Amniotic stem cell (primary cell): ENCODE measurements at places on chromosomes 6 and 20.

DNA sequence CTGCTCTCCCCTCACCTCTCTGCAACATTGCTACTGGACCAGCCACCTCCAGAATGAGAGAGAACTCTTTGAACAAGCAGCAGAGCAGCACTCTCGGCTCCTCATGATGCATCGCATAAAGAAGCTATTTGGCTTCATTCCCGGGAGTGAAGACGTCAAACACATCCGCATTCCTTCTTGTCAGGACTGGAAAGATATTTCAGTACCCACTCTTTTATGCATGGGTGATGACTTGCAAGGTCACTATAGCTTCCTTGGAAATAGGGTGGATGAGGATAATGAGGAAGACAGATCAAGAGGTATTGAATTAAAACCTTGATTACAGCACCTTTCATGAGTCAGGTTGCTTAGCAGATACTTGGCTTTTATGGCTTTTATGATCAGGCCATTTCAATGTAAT is 4.3 kb downstream of the CALHM4 start:
- peak; percentile 89 for DNase-seq

DNA sequence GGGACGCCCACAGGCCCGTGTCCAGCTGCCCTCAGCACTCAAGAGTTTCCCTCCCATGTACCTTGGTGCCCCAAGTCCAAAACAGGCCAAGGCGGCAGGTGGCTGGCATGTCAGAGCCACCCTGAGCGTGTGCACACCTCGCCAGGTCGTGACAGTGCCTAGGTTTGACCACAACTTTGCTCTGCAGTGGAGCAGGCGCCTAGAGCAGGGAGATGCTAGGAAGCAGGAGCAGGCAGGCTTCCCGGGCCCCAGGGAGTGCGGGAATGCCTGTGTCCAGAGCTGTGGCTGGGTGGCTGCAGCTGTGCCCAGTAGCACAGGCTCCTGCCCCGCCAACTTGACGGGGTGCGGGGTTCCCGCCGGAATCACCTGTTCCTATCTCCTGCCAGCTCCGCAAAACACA is 380.8 kb upstream of the IMPG1 start:
- DNase-seq, result no peak

DNA sequence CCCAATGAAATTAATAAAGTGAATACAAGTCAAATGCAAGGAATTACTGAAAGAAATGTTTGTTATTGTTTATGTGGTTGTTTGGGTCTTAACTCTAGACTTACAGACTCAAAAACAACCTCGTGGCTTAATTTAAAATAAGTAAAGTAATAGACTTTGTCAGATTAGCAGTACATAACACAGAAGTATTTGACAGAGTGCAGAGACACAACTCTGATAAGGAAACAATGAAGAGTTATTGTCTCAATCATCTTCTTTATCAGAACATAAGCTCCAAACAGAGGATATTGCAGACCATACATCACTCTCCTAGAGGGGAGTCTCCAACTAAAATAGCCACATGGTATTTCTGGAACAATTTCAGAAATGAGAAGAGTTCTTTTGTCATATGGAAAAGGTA is 487.7 kb upstream of the HS3ST5 start:
- no peak for DNase-seq

DNA sequence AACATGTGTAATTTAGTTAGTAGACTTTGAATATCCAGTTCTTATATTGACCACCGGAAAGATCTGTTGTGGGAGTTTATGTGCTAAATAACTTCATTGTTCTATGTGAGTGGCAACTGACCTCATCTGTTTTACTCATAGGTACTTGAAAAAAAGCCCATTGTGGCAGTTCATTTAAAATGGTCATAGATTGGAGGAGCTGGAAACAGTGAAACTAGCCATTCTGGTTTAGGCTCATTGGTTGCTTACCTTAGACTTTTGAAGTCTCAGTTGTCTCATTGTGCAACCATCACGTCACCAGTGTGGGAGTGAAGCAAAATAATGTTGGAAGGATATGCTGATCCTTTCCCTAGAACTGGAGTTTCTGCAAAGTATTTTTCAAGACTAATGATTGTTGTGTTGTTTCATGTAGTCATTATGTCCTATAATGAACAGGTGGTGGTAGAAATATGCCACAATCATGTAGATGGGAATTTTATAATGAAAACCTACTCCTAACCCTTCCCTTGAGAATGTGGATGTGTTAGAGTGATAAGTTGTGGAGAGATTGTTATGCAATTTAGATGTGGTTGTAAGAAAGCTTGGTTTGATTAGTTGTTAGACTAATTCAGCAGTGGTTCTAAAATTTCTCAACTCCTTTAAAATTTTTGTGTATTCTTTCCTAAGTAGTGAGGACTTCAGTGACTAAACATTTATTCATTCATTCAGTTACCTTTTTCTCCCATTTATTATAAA is 18.3 kb downstream of the DSP start:
- DNase-seq, result no peak

GRCh38 chr6:159979136-159979874 is 10.4 kb downstream of the IGF2R start:
- no peak for DNase-seq

GRCh38 chr20:21397341-21398108 is at the start of gene NKX2-4:
Gene NKX2-4 (minus strand): TSS chr20:21397526. CDS start chr20:21397399, 127 bp downstream.
- no peak for DNase-seq

- no peak for DNase-seq
These were observed 65.8 kb upstream of the THEMIS start for GRCh38 chr6:127966616-127967015.

DNA sequence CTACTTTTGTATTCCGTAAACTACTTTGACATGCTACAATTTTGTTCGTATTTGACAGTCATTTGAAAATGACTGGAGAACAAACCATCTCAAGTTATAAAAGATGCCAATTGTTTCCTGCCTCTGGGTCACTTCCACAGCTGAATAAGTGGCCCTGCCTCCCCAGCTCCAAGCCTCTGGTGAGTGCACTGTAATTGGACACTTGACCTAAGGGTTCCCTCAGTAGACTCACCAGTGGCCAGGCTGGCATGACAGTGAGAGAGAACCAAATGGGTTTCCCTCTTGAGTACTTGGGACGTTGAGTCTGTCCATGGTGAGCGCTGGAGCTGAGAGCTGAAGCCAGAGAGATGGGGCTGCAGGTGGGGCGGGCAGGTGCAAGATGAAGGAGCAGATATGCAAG is 57.1 kb downstream of the SLC35D3 start:
- DNase-seq, result no peak

DNA sequence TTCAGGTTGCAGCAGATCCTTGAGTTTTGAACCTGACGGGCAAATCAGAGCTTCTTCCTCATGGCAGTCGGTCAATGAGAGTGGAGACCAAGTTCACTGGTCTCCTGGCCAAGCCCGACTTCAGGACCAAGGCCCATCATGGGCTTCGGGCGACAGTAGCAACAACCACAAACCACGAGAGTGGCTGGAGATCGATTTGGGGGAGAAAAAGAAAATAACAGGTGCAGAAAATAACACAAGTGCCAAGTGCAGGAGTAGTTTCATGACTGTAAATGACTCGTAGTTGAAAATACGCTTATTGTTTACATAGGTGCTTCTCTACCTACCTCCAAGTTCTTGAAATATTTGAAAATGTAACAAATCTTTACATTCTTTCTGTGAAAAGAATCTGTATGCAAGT is 56.1 kb downstream of the DCBLD1 start:
- no peak for DNase-seq

- no peak for DNase-seq
These were observed 1.1 kb upstream of the PHF10 start for GRCh38 chr6:169725125-169726048.

DNA sequence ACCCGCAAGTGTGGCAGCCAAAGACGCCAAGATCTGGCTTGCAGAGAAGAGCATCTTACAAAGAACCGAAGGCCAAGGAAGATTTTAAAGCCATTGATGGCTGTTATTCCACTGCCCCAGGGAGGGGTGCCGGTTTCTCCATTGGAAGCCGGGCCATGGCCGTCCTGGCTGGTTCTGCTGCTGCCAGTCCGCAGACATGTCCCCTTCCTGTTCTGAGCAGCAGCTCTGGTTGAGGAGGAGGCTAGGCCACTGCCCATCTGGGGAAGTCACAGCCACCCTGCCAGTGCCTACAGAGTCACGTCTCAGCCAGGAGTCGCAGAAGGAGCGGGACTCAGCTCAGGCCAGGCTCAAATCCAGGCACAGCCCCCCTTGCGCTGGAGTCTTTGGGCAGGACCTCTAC is 42.6 kb upstream of the MRGBP start:
- DNase-seq, result no peak

- no peak for DNase-seq
These were observed 67.9 kb downstream of the ANKRD60 start for GRCh38 chr20:58160451-58161061.

DNA sequence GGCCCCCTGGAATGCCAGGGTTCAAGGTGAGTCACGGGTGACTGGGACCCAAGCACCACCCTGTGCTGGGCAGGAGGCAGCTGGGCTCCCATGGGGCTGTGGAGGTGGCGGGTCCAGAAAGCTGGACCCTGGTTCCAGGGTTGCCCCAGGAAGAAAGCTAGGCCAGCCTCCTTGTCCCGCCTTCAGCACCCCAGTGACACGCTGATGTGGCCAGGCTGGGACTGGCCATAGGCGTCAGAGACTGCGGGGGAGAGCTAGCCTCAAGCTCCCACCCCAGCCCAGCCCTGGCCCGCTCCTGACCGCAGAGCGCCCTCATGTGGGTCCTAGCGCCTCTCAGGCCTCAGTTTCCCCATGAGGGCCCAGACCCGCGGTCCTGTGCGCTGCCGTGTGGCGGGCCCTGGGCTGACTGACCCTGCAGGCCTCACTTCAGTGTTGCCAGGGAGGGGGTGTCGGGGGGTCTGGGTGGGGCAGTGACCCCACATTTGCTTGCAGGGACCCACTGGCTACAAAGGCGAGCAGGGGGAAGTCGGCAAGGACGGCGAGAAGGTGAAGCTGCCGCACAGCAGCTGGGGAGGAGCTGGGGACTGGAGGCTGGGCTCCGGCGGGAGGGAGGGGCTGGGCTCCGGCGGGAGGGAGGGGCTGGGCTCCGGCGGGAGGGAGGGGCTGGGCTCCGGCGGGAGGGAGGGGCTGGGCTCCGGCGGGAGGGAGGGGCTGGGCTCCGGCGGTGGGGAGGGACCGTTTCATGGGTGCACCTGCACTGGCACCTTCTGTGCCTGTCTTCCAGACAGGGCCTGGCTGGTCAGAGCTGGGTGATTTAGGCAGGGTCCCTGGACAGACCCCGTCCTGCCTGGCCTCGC is 7.9 kb downstream of the COL9A3 start:
- no peak for DNase-seq

- no peak for DNase-seq
These were observed 632.8 kb downstream of the HACE1 start for GRCh38 chr6:104226790-104227446.

GRCh38 chr20:50141811-50142561 is 11.5 kb downstream of the PEDS1 start:
- DNase-seq, result no peak

DNA sequence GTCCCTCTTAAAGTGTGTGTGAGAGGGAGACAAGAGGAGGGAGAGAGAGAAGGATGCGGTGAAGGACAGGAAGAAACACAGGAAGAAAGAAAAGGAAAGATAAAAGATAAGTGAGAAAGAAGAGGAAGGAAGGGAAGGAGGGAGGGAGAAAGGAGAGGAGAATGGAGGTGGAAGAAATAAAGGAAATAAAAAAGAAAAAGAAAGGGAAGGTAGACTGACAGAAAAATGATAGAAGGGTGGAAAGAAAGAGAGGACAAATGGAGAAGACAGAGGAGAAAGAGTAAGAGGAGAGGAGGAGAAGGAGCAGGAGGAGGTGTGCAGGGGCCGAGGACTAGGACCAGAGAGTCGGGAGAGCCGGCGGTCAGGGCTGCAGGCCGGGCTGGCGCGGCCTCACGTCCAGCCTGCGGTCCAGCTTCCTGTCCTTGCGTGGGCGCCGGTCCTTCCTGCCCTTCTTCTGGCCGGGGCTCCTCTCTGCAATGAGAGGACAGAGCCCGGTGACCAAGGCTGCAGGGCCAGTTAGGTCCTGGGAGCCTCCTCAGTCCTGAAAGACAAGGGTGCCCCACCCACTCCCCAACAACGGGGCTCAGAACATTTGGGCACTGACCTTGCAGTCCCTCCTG is 42.0 kb downstream of the RSPO4 start:
- no peak for DNase-seq

DNA sequence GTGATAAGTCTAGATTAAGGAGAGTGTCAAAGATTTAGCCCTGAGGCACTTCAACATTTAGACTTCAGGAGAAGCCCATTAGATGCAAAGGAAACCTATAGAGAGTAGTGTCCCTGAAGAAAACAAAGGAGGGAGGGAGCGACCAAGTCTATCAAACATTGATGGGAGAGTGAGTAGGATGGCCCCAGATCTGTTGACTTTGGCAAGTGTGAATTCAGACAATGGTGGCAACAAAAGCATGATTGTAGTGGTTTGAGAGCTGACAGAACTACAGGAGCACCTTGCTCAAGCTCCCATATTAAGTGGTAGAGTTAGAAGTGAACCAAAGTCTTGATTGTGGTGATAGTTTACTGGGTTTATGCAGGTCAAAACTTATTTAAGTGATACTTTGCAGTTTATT is 979 bp upstream of the ABCF1 start:
- no peak for DNase-seq

DNA sequence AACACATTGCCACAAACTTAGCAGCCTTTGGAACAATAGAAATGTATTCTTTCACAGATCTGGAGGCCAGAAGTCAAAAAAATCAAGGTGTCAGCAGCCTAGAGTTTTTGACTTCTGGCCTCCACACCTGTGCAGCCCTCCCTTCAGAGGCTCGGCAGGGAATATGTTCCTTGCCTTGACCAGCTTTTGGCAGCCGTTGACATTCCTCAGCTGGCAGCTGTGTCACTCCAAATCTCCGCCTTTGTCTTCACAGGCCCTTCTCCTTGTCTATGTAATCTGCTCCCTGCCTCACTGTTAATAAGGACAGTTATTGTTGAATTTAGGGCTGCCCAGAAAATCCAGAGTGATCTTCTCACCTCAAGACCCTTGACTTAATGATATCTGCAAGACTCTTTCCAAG is 17.2 kb upstream of the AHI1 start:
- DNase-seq, result no peak
